ENCODE measurements at places on chromosomes 7 and 10. TPM values are rescaled to one million over a fixed set of nuclear protein-coding genes. Genes with fewer than 3 reads are reported as not detected.

Gene EBF3
- 4.6 TPM for total RNA-seq

Gene HOXA9
- not detected for total RNA-seq

- DNase-seq = no peak
These were observed 1.3 kb downstream of the UBN2 start for GRCh38 chr7:139232377-139232717.

DNA sequence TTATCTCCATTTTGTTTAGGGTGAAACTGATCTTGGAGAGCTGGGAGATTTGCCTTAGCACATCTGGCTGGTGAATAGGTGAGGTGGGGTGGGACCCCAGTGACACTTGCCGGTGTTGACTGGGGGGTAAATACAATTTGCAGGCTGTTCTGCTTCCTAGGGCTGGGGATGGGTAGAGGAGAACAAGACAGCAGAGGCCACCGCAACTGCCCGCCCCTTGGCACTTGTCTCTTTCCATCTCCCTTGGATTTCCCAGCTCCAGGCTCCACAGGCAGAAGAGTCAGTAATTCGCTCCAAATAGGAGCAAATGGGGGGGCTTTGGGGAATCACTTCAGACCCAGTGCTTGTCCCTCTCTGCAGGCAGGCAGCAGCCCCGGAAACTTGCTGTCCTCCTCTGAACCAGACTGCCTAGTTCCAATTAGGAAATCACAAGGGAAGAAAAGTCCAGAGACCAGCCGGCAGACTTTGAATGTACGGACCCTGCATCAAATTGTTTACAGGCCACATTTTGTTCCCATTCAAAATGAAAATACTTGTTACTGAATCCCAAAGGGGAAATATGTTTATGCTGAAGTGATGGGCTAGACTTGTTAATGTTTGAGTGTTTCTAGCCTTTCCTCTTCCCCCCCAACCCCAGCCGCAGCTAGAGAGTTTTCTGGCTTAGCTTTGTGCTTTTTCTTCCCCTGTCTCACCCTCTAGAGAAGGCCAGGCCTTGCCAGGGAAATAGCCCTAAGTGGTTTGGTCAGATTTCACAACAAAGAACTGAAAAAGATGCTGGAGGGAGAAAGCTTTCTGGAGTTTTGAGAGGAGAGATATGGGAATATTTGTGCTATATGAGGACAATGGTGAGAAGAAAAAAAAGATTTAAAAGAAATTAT is 10.0 kb upstream of the INPP5F start:
- DNase-seq = no peak

- DNase-seq = no peak
These were observed 15.6 kb upstream of the KIAA1217 start for GRCh38 chr10:24193330-24193729.

Measured in thoracic aorta (tissue), 2 donors.